ENCODE measurements at places on chromosomes 2 and 18.
A peak's percentile ranks its signal among the peaks of the same experiment; 100 is the strongest.

DNA sequence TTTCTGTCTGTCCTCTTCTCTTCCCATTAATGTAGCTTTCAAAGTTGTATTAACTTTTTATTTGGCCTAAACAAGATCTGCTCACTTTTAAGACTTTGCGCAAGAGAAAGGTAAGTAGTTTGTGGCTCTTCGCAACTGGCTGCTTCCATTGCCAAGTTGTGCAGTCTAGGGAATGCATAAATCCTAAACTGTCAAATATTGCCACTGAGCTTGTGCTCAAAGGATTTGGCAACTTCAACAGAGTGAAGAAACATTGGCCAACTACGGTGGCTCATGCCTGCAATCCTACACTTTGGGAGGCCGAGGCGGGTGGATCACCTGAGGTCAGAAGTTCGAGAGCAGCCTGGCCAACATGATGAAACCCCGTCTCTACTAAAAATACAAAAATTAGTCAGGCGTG lies 826.4 kb downstream of the EPHA4 start:
- no peak for DNase-seq

DNA sequence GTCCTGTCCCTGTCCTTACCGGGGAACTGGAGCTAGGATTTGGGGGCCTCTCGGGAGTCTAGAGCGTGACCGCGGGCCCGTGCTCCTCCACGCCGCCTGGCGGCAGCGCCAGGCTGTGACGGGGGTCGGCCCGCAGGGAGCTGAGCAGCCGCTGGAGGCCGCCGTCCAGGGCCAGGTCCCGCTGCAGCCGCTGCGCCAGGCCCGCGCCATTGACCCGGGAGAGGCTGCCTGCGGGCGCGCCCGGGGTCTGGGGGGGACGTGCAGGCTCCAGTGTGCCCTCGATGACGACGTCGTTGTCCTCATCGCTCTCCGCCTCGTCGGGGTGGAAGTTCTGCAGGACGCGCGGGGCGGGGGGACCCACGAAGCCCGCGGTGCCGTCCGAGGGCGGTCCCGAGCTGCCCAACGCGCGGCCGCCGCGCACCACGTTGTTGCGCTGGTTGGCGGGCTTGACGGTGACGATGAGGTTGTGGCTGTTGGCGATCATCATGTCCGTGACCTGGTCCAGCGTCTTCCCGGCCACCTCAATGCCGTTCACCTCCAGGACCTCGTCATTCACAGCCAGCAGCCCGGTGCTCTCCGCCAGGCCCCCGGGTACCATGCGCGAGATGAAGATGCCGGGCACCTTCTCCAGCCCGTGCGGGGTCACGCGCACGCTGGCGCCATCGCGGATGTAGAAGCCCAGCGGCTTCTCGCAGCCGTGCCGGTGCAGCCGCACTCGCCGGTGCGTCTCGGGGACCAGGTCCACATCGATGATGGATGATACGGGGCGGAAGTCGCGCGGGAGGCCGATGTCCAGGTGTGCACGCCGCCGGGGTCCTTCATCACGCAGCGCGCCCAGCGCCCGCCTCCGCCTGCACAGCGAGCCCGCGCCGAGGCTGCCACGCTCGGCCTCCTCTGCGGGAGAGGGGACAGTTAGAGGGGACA lies 50.9 kb downstream of the ADNP2 start:
- DNase-seq, result no peak

DNA sequence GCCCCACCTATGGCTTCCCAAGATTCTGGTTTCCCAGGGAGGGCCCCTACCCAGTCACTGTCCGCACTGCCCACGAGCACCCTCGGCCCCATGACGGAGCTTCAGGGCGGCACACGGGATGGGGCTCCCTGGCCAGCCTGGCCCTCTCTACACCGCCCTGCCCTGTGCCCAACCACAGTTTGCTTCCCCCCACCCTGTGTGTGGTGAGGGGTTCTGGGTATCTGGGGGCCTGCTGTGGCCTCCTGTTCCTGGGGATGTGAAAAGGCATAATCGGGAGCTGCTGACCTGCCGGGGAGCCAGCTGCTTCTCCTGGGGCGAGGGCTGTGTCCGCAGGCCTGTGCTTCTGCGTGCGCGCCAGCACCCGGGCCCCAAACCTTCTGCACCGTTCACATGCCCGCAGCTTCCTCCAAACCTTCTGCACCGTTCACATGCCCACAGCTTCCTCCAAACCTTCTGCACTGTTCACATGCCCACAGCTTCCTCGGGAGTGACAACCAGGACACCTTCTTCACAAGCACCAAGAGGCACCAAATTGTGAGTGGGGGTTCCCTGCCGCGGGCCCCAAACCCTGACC lies 12.4 kb downstream of the ANO7 start:
- DNase-seq, result no peak

GRCh38 chr2:3266925-3267867 lies 110.4 kb downstream of the EIPR1 start:
- DNase-seq, result no peak

- DNase-seq, result no peak
Measured at GRCh38 chr2:135183822-135184221, 131.7 kb downstream of the RAB3GAP1 start.

DNA sequence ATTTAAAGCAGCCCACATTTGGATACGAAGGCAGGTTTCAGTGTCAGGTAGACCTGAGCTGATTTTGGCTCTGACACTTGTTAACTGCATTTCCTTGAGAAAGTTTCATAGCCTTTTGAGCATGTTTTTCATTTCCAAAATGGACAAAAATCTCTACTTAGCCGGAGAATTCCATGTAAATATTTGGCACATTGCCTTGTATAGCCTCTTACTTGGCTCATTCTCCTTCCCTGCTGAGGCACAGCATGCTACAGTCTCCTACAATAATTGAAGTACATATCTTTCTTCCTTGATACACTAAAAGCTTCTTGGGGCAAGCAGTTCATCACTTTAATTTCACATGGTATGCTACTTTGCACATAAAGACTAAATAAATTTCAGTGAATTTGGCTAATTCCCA lies 772.2 kb upstream of the CHAC2 start:
- no peak for DNase-seq

- no peak for DNase-seq
Measured at GRCh38 chr18:56248610-56249235, 389.7 kb downstream of the TXNL1 start.

GRCh38 chr18:57352271-57352701 lies at the start of gene ST8SIA3:
TSS of gene ST8SIA3 (plus strand) at chr18:57352557. CDS start at chr18:57352847, 290 bp downstream.
- no peak for DNase-seq

DNA sequence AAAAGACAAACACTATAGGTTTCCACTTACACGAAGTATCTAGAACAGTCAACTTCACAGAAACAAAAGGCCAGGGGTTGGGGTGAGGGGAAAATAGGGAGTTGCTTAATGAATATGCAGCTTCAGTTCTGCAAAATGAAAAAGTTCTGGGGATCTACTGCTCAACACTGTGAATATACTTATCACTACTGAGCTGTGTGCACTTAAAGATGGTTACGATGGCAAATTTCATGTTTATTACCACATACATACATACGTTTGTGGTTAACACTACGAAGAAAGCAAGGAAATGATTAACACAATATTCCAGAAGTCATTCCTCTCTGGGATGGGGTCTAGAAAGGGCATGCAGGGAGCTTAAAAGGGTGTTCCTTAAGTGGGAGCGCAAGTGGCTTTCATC lies 19.3 kb downstream of the MBOAT2 start:
- no peak for DNase-seq

GRCh38 chr2:4553241-4553640 lies 849.9 kb downstream of the DCDC2C start:
- DNase-seq, result no peak

DNA sequence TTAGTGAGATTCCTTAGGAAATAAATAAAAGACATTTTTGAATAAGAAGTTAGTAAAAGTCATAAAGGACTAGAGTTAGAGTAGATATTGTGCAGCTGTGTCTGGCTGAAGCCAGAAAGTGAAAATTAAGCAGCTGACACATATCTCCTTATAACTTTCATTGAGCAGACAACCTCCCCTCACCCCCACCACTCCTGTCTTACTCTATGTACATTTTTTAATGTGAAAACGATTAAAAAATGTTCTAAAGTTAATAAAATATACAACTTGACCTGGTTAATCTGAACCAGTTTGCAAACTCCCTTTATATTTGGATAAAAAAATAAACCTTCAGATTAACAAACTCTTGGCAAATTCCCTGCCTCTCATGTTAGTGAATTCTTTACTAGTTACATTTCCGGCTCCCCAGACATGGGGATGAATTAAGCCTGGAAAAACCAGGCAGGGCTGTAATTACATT lies 462.8 kb downstream of the MEIS1 start:
- DNase-seq, result no peak

GRCh38 chr2:141699573-141699972 lies 431.2 kb downstream of the LRP1B start:
- DNase-seq, result no peak

DNA sequence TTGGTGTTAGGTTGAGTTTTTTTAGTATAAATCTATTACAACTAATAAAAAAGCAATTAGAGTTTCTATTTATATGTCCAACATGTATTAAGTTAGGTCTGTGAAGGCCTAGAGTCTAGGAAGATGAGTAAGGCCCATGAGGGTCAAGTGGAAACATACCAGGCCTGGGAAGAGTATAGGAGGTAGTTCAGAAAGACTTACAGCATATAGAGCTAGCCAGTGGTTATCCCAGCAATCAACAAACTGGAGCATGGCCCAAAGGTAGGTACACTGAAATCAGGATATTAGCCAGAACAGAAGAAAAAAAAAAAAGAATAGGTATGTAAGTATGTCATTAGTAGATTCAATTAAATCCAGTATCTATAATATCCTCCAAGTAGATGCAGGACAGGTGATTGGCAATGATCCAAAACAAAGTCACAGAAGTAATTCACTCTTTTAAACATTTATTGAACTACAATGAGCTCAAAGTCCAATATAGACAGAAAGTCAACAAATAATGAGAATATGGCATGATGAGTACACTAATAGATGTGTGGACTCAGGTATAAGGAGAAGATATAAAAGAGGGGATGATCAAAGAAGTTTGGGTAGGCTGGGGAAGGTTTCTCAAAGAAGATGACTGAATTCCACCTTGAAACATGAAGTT lies 70.3 kb downstream of the IKZF2 start:
- no peak for DNase-seq

- DNase-seq, result no peak
Measured at GRCh38 chr2:171056307-171056706, 104.4 kb downstream of the TLK1 start.

DNA sequence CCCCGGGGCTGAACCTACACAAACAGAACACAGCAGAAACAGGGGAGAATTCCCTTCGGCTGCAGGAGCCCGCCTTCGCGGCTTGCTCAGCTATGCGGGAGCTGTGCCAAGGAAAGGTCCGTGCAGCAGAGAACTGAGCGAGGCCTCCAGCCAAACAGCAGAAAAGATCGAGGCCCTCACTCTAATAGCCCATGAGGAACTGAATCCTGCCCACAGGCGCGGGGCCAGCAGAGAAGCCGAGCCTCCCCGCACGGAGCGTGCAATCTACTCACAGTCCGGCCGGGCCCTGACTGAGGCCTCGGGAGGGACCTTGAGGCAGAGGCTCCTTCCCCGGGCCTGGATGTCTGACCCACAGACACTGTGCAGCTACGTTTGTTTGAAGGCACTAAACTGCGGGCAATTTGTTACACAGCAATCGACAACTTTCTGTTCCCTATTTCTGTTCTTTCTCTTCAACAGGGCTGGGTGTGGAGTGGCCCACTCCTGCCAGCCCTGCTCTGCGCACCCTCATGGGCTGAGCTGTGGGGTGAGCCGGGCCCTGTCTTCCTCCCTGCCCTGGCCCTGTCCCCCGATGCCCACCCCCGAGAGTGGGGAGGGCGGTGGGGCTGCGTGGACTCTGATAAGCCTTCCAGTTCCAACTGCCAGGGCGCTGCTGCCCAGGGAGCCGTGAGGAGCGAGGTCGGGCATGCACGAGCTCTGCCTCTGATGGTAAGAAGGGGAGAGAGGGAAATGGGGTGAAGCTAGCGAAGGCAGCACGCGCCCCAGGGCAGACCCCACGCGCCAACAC lies 13.7 kb downstream of the HES6 start:
- no peak for DNase-seq

DNA sequence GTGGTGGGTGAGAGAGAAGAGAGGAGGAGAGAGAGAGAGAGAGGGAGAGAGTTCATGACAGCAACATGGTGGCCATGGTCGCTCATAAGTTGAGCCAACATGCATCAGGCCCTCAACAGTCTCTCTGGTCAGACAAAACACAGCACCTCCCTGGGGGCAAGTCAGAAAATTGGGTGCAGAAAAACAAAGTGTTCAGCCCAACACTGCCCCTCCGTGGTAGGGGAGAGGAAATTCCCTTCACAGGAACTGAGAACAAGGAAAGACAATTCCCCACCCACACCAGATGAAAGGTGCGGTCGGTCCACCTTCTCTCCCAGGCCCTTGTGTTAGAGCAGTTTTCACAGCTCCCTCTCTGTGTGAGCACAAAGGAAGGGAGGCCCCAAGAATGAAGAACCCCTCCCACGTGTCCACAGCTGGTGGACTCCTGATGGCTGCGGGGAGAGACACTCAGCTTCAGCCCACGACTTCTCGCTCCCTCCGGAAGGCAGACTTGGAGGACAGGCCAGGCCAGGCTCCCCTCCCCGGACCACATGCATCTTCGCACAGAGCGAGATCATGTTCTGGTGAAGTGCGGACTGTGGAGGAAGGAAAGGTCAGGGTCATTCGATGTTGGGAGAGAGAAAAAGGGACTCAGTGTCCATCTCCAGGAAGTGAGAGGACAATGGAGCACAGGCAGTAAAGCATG lies 181.7 kb downstream of the ANAPC1 start:
- DNase-seq, result peak; percentile 30

DNA sequence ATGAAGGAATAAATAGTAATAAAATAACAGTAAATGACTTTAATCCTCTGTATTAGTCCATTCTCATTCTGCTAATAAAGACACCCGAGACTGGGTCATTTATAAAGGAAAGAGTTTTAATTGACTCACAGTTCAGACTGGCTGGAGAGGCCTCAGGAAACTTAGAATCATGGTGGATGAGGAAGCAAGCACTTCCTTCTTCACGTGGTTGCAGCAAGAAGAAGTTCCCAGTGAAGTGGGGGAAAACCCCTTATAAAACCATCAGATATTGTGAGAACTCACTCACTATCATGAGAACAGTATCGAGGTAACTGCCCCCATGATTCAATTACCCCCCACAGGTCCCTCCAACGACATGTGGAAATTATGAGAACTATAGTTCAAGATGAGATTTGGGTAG lies 727.9 kb upstream of the LINC00305 start:
- no peak for DNase-seq

- DNase-seq, result no peak
Measured at GRCh38 chr18:27600245-27600644, 415.1 kb upstream of the CHST9 start.

- no peak for DNase-seq
Measured at GRCh38 chr2:176473177-176473576, 203.9 kb downstream of the MTX2 start.

GRCh38 chr18:52933356-52933755 lies 593.4 kb downstream of the DCC start:
- DNase-seq, result no peak

- DNase-seq, result no peak
Measured at GRCh38 chr2:217923007-217923686, 79.6 kb downstream of the TNS1 start.

GRCh38 chr2:25664183-25664964 lies 9.0 kb downstream of the DTNB start:
- no peak for DNase-seq

GRCh38 chr18:36769611-36770314 lies 59.0 kb downstream of the TPGS2 start:
- no peak for DNase-seq

- no peak for DNase-seq
Measured at GRCh38 chr2:20212459-20212870, 12.5 kb downstream of the SDC1 start.

GRCh38 chr2:100900156-100900795 lies 80.3 kb downstream of the NPAS2 start:
- DNase-seq, result no peak

- no peak for DNase-seq
Measured at GRCh38 chr2:118814368-118814767, 33.1 kb downstream of the EN1 start.

- DNase-seq, result no peak
Measured at GRCh38 chr2:21812766-21813165, 689.0 kb downstream of the TDRD15 start.
